ENCODE measurements at places on chromosomes 2 and 18.

GRCh38 chr2:149658553-149658952 is 71.0 kb upstream of the MMADHC start:
- DNase-seq: no peak

GRCh38 chr2:40164736-40165508 is 287.0 kb downstream of the SLC8A1 start:
- no peak for DNase-seq

DNA sequence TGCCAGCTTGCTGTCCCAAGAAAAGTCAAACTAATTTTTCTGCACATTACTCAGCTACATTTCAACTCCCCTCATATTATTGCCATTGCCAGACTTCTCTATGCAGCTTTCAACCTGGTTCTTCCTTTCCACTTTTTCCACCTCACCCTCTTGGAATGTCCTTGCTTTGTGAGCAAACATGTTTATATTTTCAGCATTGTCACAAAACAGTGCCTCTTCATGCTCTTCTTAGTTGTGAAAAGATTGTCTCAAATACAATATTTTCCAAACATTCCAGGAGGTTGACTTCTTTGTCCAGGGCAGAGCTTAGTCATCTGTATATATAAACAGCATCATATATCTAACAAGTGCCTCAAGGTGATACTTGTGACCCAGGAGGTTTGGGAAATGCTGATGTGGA is 803.3 kb upstream of the CELF4 start:
- no peak for DNase-seq

- DNase-seq: no peak
Observed at GRCh38 chr2:30733876-30734520, 73.2 kb downstream of the CAPN13 start.

- DNase-seq: no peak
Observed at GRCh38 chr2:171579481-171579880, 57.2 kb downstream of the CYBRD1 start.

GRCh38 chr2:149661844-149662243 is 74.3 kb upstream of the MMADHC start:
- DNase-seq: no peak

- no peak for DNase-seq
Observed at GRCh38 chr2:54947136-54947535, 103.1 kb downstream of the RTN4 start.

- DNase-seq: peak; percentile 44
Observed at GRCh38 chr2:84849271-84849952, 31.5 kb downstream of the TRABD2A start.

DNA sequence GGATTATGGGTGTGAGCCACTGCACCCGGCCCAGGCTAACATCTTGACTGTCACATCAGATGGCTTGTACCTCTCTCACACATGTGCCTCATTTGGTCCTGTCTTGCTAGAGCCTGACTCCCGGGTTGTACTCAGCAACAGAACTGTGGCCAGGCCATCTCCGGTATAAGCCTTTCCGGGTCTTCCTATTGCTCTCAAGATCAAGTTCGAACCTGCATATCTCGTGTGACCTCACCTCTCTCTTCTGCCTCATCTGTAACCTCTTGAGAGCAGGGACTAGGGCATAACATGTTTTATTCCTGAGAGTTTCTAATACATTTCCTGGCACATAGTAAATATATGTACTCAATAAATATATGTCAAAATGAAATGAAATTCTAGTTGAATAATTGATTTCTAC is 114.0 kb downstream of the ACAA2 start:
- DNase-seq: no peak

DNA sequence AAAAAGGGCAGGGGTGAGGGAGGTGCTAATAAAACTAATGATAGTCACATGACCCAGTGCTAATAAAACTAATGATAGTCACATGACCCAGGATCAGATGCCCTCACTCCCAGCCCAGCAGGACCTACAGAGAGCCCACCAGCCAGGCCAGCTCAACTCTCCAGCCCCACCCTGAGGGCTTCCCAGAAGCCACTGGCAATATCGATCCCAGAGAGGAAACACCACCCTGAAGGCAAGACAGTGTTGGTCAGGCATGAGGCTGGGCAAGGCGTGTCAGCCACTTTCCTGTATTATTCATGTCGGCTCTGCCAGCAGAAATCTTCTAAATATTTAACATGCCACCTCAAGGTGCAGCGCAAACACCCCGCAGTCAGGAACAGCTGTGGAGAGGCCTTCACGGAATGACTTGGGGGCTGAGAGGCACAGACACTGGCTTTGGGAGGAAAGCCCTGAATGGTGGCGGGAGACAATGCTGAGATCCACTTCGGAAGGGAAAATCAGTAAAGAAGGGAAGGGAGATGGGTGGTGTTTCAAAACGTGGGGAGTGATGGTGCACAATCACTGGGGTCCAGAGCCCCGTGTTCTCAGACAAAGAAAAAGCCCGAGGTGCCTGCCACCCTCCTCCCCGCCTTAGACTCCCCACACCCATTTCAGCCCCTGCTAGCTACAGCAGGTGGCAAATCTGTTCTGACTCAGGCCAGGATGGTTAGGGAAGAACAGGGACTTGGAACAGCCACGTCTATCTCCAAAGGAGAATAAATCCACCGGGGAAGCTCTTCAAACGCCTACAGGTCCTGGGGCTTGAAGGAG is 1.4 kb downstream of the REEP1 start:
- DNase-seq: no peak

DNA sequence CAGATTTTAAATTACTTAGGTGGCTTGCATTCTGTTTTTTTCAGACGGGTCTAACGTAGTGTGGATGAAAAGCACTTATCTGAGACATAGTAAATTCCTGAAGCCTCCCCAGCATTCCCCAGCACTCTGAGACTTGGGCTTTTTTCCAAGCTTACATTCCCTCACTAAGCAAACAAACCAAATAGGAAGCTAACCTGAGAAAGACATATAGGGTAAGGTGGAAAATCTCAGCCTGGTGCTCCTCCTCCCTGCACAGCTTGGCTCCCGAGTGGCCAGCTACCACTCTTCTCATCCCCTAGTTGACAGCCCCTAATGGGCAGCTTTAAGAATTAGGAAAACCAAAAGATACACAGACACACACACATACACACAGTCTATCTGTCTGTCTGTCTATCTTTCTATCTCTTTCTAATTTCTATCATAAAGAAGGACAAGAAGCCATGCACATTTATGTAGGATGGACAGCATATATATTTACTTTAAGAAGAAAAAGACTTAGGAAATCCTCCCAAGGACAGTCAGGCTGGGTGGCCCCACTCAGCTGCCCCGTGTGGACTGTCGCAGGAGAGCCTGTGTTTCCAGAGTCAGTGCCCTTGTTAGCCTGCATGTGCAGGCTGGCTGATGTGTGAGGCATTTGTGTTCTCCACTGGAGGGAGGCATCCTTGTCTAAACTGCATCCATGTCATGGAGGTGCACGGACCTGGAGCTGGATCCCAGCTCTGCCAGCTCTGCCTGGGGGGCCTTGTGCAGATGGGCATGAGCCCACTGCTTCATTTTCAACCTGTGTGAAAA is 8.2 kb downstream of the CNNM3 start:
- DNase-seq: no peak

- no peak for DNase-seq
Observed at GRCh38 chr2:109448207-109448606, 165.6 kb downstream of the SEPTIN10 start.

GRCh38 chr2:144052083-144052482 is 467.8 kb downstream of the ZEB2 start:
- no peak for DNase-seq

DNA sequence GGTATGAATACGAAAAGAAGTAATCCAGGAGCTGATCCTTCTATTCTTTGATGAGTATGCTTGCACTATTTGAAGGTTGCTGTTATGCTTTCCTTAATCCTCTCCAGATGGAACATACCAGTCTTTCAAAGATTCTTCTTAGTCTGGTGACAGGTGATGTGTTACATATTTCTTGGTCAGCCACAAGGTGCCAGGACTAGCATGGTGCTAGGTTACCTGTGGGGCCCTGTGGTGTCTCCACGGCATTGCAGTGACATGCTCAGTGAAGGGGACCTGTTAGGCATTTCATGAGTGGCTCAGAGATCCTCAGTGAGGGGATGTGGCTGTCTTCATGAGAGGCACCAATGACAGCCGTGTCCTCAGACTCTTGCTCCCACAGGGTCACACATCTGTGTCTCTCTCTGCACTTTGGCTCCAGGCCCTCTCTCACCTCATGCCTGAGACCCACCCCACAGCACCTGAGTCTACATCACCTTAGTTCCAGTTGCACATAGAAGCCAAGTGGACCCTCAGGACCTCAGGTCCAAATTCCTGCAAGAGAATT is 13.1 kb upstream of the RAB31 start:
- no peak for DNase-seq

GRCh38 chr18:3269241-3269913 is 7.4 kb downstream of the MYL12B start:
- DNase-seq: no peak
